ENCODE measurements at places on chromosomes 7 and 10. TPM values are rescaled to one million over a fixed set of nuclear protein-coding genes. Genes with fewer than 3 reads are reported as not detected.

DNA sequence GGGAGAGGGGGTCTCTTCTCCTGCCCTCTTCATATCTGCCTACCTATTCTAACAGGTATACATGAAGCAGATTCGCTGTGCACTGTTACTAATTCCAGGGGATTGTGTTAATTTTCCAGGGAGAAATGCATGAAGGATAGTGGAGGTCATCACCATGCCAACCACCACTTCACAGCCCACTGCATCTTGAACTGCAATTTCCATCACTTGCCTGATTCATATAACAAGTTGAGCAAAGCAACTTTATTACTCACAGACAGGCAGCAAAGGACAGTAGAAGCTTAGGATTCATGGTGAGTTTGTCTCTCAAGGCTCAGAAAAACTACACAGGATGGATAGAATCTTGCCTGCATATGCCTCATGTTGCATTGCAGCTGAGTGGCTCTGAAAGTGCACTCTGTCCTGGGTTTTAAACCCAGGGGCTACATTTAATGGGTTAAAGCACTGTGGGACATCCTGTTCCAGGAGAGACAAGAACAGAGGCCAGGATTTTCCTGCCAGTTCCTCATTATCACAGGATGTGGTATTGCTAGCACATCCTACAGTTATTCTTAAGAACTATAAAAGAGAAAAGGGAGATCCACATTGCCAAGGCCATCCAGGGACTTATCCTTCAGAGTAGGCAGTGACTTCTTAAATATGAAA is 136.9 kb upstream of the PRSS1 start:
- H3K27me3 ChIP-seq: peaks cover 74% of the 10 kb centered on the region
- H3K4me1 ChIP-seq: no peaks in the 10 kb centered on the region

DNA sequence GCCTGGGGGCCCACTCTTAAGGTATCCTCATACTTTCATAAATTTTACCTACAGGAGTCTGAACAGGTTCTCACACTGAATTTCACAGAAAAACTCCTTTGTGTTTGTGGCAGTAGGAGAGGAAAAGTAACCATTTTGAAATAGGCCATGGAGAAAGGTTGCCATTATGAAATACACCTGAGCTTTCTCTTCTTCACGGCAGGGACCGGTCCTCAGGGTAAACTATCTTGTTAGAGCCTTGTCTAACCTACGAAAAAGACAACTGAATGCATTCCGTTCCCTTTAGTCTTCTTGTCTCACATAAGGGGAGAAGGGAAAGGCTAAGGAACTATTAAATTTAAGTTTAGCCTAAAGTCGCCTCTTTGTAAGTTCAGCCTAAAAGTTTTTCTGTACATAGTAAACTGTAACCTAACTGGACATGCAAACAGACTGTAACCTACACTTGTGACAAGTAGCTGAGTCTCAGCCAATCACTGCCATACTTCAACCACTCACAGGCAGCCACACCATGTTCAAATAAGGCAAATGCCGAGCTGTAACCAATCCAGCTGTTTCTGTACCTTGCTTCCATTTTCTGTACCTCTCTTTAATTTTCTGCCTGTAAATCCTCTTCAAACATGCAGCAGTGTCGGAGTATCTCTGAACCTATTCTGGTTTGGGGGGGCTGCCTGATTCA is 14.2 kb upstream of the RNF32 start:
- no peak for DNase-seq
- H3K4me1 ChIP-seq: no peaks in the 10 kb centered on the region
- peaks cover 37% of the 10 kb centered on the region for H3K27me3 ChIP-seq
- H3K36me3 ChIP-seq: no peaks in the 10 kb centered on the region
- H3K4me3 ChIP-seq: no peak overlapping the region

DNA sequence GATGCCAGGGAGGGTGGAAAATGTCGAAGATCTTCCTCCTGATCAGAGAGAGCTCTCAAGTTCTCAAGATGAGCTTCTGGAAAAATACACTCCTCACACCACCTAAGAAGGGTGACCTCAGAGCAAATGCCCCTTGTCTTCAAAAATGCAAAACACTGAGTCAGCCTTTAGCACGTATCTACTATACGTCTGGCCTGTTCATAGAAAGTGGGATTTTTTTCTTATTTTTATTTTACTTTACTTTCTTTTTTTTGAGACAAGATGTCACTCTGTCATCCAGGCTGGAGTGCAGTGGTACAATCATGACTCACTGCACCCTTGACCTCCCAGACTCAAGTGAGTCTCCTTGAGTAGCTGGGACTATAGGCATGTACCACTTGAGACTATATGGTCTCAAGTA is 57.1 kb downstream of the AFAP1L2 start:
- H3K4me1 ChIP-seq: peaks cover 8% of the 10 kb centered on the region
- H3K27me3 ChIP-seq: peaks cover 6% of the 10 kb centered on the region
- H3K36me3 ChIP-seq: no peaks in the 10 kb centered on the region
- DNase-seq: no peak
- H3K27ac ChIP-seq: no peak overlapping the region
- H3K4me3 ChIP-seq: no peak overlapping the region

DNA sequence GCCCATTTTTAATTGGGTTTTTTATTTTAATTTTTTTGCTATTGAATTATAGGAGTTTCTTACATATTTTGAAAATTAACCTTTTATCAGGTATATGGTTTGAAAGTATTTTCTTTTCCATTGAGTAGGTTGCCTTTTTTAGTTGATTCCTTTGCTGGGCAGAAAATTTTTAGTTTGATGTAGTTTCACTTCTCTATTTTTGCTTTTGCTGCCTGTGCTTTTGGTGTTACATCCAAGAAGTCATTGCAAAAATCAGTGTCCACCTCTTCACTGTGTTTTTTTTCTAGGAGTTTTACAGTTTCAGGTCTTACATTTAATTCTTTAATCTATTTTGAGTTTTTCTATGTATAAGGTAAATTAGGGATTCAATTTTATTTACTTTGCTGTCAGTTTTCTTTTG is 129.8 kb upstream of the FERD3L start:
- no peaks in the 10 kb centered on the region for H3K27me3 ChIP-seq
- no peaks in the 10 kb centered on the region for H3K36me3 ChIP-seq
- H3K27ac ChIP-seq: no peak overlapping the region
- H3K4me1 ChIP-seq: no peaks in the 10 kb centered on the region
- DNase-seq: no peak

GRCh38 chr7:83824214-83824613 is 175.3 kb upstream of the SEMA3E start:
- peaks cover 33% of the 10 kb centered on the region for H3K4me1 ChIP-seq
- DNase-seq: no peak
- peak overlapping the region; percentile 52 for H3K27ac ChIP-seq

GRCh38 chr10:102715880-102716279 is 1.4 kb downstream of the SFXN2 start:
- H3K27me3 ChIP-seq: no peaks in the 10 kb centered on the region
- no peak overlapping the region for H3K27ac ChIP-seq
- no peak for DNase-seq
- peaks cover 10% of the 10 kb centered on the region for H3K4me1 ChIP-seq
- peaks cover 24% of the 10 kb centered on the region for H3K36me3 ChIP-seq

- no peak overlapping the region for H3K4me3 ChIP-seq
- no peak for DNase-seq
- H3K27ac ChIP-seq: peak overlapping the region; percentile 38
- peaks cover 29% of the 10 kb centered on the region for H3K4me1 ChIP-seq
Measured at GRCh38 chr7:32535162-32535702, 39.9 kb downstream of the AVL9 start.

DNA sequence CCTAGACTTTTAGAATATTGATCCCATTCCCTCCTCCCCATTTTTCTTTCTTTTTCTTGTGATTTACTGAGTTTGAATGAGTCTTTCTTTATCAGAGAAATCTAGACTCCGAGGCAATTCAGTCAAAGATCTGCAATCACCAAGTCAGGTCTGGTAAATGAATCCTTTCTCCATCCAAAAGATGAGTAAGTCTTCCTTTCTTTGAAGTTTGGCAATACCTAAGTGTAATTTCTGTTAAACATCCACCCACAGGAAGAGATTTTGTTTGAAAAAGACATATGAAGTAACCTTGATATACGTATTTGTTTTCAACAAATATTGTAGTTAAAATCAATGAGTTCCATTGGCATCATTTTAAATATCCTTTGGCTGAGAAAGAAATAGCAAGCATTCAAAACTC is 58.3 kb downstream of the SLC39A12 start:
- H3K27me3 ChIP-seq: peaks cover 42% of the 10 kb centered on the region
- no peaks in the 10 kb centered on the region for H3K4me1 ChIP-seq
- no peaks in the 10 kb centered on the region for H3K36me3 ChIP-seq
- H3K4me3 ChIP-seq: no peak overlapping the region

DNA sequence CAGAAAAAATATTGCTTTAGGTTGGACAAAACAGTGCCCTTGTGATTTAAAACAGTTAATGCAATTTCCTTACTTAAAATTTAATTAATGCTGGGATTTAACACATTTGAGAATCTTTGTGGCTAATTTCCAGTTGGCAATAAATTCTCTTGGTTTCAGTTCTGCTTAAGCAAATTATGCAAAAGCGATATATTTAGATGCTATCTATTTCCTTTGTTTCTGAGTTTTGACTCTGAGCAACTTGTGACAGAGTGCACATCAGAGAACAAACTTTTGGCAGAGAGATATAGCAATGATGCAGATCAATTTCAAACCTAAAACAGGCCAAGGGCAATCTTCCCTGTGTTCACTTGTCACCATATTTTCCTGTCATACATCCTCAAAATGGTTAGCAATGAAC is 933.6 kb upstream of the ZWINT start:
- H3K4me3 ChIP-seq: no peak overlapping the region
- H3K27ac ChIP-seq: no peak overlapping the region
- DNase-seq: no peak

DNA sequence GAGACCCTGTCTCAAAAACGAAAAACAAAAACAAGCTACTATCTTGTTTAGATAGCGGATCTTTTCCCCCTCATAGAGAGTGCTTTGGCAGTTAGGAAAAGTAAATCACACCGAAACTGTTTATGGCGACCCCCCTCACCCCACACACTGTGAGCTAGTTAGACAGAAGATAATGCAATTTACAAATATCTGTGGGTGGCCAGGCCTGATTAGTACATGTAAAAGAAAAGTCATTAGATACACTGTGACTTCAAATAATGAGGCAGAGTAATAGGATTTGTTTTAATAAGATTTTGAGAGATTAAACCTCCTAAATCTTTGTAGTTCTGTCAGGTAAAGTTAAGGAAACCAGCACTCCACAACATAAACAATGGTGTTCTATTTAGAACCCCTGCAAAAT is 121.1 kb downstream of the ST7 start:
- no peak overlapping the region for H3K27ac ChIP-seq
- H3K27me3 ChIP-seq: no peaks in the 10 kb centered on the region
- no peak overlapping the region for H3K4me3 ChIP-seq
- no peaks in the 10 kb centered on the region for H3K4me1 ChIP-seq
- DNase-seq: no peak

CFAP46 gene
- total RNA-seq: not detected

NCF1 gene
- not detected for total RNA-seq

GNAI1 gene
- 14.7 TPM for total RNA-seq

MBL2 gene
- not detected for total RNA-seq

ELN gene
- 0.39 TPM for total RNA-seq

NEUROD6 gene
- total RNA-seq: not detected

MAGI2 gene
- 0.64 TPM for total RNA-seq

KAT6B gene
- total RNA-seq: 28.2 TPM
